ENCODE measurements at places on chromosomes 6 and 20.

DNA sequence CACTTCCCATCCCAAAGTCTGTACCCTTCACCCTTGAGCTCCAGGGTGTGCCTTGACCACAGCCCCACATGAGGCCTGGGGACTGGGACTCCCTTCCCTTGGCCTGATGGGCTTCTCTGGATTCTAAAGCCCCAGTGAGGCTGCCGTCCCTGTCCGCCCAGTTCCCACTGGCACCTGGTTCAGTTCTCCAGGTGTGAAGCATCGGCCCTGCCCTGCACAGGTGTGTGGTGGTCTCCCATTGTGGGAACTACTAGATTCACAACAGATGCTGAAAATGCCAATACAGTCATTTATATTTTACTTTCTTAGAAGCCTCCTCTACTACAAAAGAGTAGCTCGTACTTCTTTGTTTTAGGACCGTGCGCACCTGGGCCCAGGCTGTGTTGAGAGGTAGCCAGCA, 72.8 kb downstream of the TTLL2 start:
- no peak for DNase-seq

DNA sequence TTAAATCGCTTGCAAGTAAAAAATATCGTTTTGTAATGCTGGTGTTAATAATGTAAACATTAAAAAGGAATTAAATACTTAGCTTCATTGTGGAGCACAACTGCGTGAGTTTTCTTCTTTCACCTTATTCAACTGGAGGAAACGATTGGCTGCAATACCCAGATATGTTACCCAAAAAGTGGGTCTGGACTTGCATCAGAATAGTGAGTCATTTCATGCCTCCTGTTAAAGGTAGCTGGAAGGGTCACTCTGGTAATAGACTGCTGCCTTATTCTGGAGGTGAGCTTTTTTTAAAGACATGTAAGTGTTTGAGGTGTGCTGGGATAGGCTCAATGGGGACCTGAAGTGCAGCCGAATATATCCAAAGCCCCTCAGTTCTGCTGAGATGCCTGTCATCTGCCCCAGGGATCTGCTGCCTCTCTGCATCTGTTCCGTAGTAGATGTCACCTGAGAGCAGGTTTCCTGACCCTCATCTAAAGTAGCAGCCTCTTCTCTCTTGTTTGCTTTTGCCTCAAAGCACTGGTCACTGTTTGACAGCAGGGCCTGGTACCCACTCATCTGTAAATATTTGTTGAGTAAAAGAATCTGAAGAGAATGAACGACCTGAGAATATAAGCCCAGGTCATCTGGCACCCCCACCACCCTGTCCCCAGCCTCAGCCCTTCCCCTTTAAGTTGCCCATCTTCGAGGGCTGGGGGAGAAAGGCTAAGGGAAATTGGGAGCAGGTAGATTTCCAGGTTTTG, 5.6 kb upstream of the UQCC2 start:
- DNase-seq: no peak

DNA sequence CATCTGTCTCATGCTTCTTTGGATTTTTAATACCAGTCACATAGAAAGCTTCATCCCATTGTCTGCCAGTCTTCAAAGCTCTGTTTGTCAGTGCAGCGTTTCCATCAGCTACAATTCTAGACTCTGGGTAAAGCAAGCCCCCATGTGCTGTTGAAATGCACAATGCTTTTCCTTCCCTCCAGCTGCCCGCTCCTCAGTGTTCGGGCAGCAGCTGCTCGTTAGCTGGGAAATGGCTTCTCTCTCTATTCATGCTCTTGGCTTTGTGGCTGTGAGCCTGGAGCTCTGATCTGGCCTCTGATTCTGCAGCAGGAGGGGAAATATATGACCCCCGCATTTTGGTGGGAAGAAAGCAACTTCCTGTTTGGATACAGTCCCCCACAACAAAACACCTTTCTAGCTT, 213.0 kb upstream of the CDYL start:
- no peak for DNase-seq

DNA sequence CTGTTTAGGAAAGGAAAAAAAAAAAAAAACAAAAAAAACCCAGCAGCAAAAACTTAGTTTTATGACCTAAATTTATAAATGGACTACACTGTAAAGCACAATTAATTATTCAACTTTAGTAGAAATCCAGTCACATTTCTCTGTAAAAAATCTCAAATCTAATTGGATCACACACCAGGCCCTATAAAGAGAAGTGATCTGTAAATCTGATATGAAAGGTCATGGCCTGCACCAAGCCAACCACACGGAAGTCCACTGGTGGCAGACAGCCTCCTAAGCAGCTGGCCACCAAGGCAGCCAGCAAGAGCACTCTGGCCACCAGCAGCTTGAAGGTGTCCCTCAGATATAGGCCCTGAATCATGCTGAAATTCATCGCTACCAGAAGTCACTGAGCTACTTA, 131.6 kb downstream of the HFE start:
- no peak for DNase-seq

GRCh38 chr6:210104-210456, 82.2 kb upstream of the DUSP22 start:
- DNase-seq: no peak

DNA sequence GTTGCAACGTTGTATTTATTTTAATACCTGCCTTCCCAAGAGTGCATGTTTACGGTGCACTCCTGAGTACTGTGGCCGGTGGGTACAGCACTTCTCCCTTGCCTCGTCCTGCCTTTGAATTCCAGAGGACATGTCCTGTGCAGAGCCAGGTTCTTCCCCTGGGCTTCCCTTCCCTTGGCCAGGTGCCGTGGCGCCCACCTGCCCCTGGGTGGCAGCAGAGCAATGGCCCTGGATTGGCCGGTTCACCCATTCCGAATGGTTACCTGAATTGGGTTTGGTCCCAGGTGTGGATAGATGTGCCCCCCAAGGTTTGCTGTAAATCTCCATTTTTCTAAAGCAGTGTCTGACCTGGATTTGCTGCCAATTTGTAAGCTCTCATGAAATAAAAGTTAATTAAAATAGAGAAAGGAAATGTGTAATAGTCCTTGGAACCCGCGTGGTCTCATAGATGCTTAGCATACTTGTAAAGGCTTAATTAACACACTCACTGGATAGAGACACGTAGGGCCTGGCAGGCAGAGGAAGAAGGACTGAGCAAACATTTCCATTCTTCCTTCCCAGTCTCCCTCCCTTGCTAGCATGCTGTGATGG, 40.6 kb downstream of the DTD1 start:
- DNase-seq: no peak

- no peak for DNase-seq
Measured at GRCh38 chr6:73393278-73393677, 1.4 kb upstream of the DDX43 start.

- no peak for DNase-seq
Measured at GRCh38 chr6:5541751-5542432, 280.6 kb downstream of the FARS2 start.

- no peak for DNase-seq
Measured at GRCh38 chr20:50449738-50450492, 60.3 kb upstream of the PTPN1 start.
